ENCODE measurements at places on chromosomes 7 and 10.

GRCh38 chr10:73771722-73772280 lies 10.0 kb upstream of the CHCHD1 start:
- DNase-seq = no peak

GRCh38 chr7:2254429-2255144 lies 12.6 kb downstream of the NUDT1 start:
- DNase-seq = no peak

DNA sequence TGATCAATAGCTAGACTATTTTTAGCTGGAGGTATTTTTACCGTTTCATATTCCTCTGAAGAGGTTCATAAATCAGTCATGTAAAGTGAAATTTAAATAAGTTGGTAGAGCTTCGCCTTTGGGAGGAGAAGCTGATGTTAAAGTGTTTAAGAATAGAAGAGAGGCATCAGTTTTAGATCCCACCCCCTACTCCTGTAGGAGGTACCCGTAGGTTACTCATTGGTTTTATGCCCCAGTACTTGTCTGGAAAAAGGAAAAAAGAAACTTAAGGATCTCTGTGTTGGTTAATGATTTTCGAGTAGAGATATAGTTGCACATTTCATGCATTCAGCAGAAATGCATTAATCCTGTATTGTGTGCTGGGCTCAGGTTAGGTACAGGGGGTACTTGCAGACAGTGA lies 8.7 kb downstream of the ZNF365 start:
- no peak for DNase-seq

- no peak for DNase-seq
Observed at GRCh38 chr7:139109983-139110411, 477 bp upstream of the ZC3HAV1 start.

GRCh38 chr10:104735036-104735756 lies 94.1 kb downstream of the SORCS3 start:
- DNase-seq = no peak
